Foreskin keratinocyte (primary cell): ENCODE measurements at places on chromosomes 7 and 10.
A peak's percentile ranks its signal among the peaks of the same experiment; 100 is the strongest.

DNA sequence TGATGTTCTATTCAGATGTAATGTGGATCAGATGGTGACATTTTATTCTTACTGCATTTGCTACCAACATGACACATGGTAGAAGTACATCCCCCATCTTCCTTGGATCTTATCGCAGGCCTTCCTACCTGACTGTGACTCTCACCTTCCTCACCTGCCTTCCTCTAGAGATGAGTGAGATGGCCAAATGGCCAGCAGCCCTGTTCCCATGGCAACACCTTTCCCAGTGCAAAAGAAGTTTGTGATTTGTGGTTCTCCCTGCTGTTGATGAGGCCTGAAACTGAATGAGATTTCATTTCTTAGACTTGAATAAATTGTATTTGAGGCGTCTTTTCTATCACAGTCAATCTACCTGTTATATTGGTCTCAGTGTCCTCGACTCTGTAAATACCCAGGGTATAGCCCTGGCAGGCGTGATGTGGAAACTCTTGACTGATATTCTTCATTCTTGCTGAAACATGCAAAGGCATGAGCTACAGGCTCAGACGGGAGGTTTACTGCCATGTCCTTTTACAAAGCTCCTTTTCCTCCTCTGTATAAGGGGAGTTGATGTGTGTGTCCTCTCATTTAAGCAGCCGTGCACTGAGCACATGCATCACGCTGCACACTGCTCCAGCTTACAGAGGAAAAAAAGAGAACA lies 440.7 kb upstream of the AKR1E2 start:
- DNase-seq, result peak; percentile 37

GRCh38 chr7:6273380-6273837 lies 985 bp upstream of the CYTH3 start:
- no peak for DNase-seq

GRCh38 chr7:25946181-25946580 lies 205.8 kb upstream of the NFE2L3 start:
- DNase-seq, result no peak

GRCh38 chr7:113582471-113582870 lies 336.3 kb downstream of the PPP1R3A start:
- DNase-seq, result peak; percentile 77

- DNase-seq, result no peak
These were observed 38.7 kb upstream of the LRRC18 start for GRCh38 chr10:48978318-48978717.

DNA sequence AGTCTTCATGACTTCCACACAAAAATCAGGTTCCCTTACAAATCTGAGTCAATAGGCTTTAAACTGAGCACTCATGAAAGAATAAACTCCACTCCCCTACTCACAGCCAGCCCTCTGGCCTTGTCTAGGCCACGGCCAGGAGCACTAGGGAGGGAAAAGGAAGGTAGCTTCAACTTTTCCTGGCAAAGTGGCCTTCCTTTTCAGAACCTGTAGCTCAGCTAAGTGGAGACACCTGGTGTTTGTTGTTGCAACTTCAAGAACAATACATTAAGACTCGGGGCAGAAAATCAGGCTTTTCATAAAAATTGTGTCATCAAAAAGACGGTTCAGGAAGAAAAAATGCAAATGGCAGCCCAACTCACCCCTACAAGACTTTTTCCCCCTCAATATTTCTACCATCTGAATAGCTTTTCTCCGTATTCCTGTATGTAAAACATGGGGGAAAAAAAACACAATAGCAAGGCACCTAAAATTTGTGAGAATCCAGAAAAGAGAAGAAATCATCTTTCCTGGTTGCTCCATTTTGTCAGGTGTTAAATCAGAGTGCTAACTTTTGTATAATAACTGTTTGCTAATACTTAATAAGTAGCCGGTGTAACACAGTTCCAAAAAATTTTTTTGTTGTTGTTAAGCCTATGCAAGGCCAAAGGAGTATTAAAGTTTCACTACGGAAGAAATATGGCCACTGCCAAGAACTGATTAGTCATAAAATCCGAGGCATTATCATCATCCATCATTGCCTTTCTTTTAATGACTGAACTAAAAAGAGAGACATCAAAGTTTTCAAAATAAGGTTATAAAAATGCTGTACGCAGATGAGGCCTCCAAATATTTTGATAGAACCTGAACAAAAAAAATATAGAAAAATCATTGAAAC lies 66.2 kb upstream of the ARID5B start:
- peak; percentile 55 for DNase-seq

- DNase-seq, result no peak
These were observed 410.8 kb downstream of the MDFIC start for GRCh38 chr7:115332691-115333090.

- DNase-seq, result no peak
These were observed 652.8 kb downstream of the KCNMA1 start for GRCh38 chr10:76984559-76985443.

DNA sequence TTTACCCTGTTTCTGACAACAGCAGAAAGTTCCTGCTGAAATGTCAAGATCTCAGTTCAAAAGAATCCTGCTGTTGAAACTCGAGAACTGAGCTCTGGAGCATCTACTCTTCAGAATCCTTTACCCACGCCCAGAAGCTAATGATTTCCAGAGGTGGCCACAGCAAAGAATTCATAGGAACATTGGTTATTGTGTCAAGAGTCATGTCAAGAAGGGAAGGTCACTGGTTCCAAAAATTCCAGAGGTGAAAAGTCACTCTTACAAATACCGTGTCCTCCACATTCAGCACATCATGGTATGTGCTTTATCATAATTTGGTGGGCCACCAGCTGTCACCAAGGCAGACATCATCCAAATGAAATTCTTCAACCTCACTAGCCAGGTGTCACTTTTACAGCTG lies 394.4 kb upstream of the NPVF start:
- DNase-seq, result no peak

DNA sequence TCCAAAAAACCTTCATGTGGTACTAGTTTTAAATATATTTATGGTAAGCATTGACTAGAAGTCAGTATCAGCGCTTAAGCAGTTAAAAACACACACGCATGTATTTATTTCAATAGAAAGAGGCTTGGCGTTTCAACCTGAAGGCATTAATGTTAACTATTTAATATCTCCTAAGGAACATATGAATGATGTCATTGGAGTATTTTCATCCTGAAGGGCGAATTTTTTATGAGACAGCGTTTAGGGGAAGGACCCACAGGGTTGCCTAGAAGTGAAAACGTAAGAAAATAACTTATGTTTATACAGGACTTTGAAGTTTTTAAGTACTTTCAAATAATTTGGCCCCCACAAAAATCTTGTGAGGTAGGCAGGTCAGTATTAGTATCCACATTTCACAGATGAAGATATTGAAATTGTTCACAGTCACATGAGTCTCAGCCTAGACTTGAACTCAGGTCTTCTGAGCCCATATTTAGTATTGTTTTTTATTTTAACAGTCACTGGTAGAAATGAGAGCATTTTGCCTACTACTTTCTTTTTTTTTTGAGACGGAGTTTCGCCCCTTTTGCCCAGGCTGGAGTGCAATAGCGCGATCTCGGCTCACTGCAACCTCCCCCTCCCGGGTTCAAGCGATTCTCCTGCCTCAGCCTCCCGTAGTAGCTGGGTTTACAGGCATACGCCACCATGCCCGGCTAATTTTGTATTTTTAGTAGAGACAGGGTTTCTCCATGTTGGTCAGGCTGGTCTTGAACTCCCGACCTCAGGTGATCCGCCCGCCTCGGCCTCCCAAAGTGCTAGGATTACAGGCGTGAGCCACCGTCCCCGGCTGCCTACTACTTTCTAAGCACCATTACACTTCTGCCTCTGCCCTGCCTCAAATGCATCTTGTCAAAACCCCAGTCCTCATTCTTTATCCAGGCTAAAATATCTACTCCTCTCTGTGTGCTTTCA lies 1.8 kb downstream of the SLK start:
- DNase-seq, result no peak

- no peak for DNase-seq
These were observed 744.2 kb downstream of the LRMDA start for GRCh38 chr10:76175533-76176165.

GRCh38 chr10:81502677-81503359 lies 372.2 kb upstream of the NRG3 start:
- no peak for DNase-seq

- no peak for DNase-seq
These were observed 31.0 kb upstream of the PFKP start for GRCh38 chr10:3036155-3037021.

DNA sequence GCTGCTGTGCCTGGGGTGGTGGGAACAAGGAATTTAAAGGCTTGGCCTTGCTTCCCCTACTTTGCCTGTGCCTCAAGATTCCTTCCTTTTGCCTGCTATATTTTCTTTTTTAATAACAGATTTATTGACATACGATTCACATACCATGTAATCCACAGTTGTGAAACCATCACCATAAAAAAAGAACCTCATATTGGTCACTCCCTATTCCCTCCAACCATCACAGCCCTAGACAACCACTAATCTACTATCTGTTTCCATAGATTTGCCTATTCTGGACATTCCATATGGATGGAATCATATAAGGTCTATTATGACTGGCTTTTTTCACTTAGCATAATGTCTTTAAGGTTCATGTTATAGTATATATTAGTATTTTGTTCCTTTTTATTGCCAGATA lies 59.3 kb upstream of the TRIM8 start:
- DNase-seq, result no peak

GRCh38 chr7:27303026-27303425 lies 60.4 kb downstream of the EVX1 start:
- peak; percentile 38 for DNase-seq

DNA sequence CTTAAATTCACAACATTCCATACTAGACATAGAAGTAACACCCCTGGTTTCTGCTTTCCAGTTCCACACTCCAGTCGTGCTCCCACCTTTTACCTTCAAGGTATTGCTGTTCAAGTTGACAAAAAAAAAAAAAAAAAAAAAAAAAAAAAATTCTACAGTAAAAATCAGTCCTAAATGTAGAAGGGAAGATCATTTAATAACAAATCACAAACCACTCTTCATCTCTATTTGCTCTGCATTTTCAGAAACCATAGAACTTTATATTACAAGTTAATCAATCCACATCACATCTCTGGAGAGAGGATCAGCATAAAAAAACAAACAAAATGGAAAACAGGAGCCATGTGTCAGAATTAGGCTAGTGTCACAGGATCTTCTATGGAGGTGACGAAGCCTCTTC lies 206.3 kb upstream of the KLF14 start:
- no peak for DNase-seq
